ENCODE measurements at places on chromosomes 3 and 15.

GRCh38 chr15:42084465-42085235, 9.7 kb downstream of the PLA2G4D start:
- no peak for DNase-seq

DNA sequence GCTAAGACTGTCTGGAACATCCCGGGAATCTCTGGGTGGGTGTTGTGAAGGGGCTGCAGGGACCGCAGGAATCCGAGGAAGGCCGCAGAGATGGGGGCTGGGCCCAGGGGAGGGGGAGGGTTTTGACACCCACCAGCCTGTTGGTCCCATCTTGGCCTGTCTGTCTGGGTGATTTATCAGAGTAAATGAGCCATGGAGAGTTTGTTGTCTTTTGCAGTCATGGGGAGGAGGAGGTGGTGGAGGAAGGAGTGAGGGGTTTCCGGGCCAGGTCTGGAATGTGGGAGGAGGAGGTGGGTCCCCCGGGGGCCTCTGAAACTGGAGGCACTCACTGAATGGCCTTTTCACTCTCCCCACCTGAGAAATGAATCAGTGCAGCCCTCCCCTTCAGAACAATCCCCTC, 11.5 kb downstream of the SEMA3F start:
- no peak for DNase-seq

- no peak for DNase-seq
Observed at GRCh38 chr15:48469271-48469670, 138.0 kb downstream of the DUT start.

- DNase-seq: no peak
Observed at GRCh38 chr15:99542828-99543227, 23.0 kb upstream of the MEF2A start.

GRCh38 chr3:81898336-81898735, 136.9 kb upstream of the GBE1 start:
- DNase-seq: no peak

DNA sequence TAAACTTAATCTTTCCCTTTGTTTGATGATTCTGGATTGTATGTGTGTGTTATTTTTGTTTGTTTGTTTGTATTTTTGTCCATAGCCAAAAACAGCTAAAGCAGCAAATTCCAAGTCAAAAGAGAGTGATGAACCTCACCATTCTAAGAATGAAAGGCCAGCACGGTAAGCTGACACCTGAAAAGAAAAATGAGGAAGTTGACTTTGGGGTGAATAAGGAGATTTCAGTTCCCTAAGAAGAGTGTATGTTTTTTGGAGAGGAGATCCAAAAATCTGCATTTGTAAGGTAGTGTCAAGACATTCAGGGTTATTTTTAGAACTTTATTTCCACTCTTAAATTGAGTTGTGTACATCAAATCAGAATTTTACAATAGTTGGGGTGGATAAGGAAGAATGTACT, 52.3 kb upstream of the UTS2B start:
- DNase-seq: no peak

- DNase-seq: no peak
Observed at GRCh38 chr3:128496019-128496601, 3.1 kb upstream of the GATA2 start.

DNA sequence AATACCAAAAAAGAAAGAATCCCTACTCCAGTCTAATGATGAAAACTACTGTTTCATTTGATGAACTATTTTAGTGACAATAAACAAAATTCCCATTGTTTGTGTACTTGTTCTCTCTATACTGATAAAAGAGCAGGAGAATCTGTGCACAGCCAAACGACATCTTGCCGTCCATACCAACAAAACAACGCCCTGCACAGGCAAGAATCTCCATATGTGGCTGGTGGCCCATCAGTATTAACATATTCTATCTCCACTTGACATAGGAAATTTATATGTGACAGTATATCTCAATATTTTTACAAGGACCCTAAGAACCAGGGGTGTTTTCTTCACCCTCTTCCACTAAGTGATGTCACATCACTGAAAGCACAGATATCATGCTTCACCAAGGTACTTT, 279.5 kb downstream of the ULK4 start:
- DNase-seq: no peak

DNA sequence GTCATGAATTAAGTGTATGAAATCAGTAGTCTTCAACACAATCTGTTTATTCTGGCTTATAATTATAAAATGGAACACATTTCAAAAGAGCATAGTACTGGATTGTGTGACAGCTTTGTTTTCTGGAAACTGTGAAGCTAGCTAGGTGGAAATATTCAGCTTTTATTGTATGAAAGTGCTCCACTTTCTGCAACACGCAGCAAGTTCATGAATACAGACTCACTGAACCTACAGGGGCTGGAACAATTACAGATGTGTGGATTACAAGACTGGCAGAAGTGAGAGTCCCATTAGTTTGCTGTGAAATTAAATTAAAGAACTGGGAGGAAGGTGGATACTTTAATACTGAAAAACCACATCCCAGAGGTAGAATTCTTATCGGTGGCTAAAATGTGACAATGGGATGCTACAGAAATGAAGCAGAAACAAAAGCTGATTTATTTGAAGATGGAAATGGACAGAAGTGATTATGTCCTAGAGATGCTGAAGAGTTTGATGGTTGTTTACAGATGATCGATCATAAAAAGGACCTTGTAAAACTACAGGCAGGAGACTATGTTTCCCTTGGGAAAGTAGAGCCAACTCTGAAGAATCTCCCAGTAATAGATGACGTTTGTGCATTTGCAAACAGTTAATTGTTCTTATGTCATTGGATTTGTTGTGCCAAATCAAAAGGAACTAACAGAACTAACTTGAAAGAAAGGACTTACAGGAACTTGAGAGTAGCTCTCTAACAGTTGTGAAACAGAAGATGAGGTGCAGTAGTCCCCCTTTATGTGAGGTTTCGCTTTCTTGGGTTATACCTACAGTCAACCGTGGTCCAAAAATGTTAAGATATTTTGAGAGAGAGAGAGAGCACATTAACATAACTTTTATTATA, 15.7 kb downstream of the TF start:
- no peak for DNase-seq

DNA sequence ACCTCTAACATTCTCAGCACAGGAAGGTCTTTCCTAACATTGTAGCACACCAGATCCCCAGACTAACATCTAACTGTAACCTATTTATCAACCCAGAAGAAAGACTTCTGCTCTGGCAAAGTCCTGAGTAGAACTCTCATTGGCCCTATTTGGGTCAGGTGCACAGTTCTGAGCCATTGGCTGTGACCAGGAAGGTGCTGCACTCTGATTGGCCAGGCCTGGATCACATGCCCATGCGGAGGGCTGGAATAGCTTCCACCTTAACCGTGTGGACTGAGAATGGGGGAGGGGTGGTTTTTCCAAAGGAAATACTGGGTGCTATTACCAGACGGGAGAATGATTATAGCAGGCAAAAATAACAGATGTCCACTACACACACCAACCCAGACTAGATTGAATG, 11.5 kb downstream of the FEZF2 start:
- no peak for DNase-seq

DNA sequence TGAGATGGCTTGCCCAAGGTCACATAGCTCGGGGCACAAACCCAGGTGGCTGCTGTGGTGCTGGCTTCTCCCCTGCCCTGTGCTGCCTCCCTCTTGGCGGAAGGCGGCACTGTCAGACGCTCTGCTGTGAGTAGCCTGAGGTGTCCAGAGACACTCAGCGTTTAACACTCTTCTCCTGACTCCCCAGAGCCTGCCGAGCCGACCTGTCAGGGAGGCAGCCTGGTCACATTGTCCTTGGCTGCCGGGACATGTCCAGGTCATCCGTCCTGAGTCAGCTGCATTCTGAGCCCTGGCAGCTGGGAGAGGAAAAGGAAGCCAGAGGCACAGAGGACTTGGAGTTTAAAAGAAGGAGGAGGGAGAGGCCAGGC, 4.7 kb downstream of the LMAN1L start:
- no peak for DNase-seq

GRCh38 chr3:99874237-99875002, 56.8 kb downstream of the CMSS1 start:
- DNase-seq: no peak

DNA sequence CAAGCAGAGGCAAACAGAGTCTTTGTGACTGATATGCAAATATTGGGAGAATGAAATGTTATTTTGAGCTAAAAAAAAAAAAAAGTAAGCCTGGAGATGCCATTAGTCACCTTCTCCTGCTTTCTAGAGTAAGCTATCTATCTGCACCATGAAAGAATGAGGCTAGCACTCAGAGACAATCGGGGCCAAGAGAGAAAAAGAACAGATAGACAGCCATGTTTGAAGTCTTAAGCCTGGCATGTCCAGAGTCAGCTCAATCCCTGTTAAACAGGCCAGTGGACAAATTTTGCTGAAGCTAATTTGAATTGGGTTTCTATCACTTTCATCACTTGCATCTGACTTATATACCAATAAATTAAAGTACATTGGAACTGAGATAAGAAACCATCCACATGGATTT, 204.4 kb downstream of the SLC9A9 start:
- no peak for DNase-seq

GRCh38 chr3:27629366-27629765, 92.8 kb downstream of the EOMES start:
- no peak for DNase-seq

- no peak for DNase-seq
Observed at GRCh38 chr15:52699457-52699856, 20.3 kb upstream of the ATOSA start.

- DNase-seq: no peak
Observed at GRCh38 chr3:177111541-177111949, 85.7 kb downstream of the TBL1XR1 start.

GRCh38 chr3:74315291-74315690, 299.2 kb downstream of the CNTN3 start:
- DNase-seq: no peak
